Kidney capillary endothelial cell (primary cell): ENCODE measurements at places on chromosomes 11 and 22.

DNA sequence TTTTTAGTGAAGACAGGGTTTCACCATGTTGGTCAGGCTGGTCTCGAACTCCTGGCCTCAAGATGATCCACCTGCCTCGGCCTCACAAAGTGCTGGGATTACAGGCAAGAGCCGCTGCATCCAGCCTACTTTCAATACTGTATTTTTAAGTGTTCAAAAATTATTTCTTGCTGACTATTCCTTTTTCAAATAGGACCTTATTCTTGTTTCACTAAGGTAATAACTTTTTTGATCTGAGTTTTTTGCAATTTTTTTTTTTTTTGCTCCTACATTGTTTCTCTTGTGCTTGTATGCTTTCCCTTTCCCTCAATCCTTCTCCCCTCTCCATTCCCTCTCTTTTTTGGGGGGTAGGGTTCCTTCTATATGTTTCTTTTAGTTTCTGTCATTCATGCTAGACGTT lies 73.1 kb downstream of the FAM168A start:
- no peak for DNase-seq

DNA sequence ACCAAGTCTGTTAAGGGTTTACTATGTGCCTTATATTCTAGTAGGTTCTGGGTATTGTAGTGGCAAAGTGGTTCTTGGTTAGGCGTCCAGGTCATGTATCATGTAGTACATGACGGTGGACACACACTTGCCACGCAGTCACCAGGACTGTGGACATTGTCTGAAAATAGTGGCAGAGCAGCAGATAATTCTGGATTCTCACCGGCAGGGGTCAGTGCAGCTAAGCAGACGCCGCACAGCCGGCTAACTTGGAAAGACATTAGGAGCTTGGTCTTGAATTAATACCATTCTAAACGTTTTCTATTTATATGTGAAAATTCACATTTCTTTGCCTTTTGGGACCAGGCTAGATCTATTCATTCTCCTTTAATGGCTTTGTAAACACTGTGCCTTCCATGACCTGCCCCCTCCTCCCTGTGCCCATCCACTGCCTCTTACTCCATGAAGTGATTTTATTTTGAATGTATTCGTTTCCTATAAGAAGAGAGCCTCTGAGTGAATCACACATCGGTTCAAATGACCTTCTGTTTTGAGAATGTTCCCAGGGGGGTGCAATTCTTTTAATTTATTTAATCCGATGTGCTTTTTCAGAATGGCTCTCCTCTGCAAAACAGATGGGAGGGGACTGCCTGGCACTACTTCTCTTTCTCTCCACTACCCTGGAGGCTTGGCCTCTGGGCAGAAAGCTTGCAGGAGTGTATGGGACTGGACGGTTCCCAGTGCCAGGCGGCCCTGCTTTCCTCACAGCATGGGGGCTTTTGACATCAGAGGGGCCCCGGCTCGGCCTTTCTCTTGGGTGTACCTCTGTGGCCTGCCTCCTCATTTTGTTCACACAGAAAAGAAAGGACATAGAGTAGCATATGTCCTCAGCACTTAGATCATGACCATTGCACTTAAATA lies 378.0 kb downstream of the NTM start:
- DNase-seq: peak; percentile 85

- peak; percentile 33 for DNase-seq
Measured at GRCh38 chr11:31487848-31488247, 21.6 kb downstream of the IMMP1L start.

- no peak for DNase-seq
Measured at GRCh38 chr11:72343006-72343756, 91.2 kb downstream of the CLPB start.

DNA sequence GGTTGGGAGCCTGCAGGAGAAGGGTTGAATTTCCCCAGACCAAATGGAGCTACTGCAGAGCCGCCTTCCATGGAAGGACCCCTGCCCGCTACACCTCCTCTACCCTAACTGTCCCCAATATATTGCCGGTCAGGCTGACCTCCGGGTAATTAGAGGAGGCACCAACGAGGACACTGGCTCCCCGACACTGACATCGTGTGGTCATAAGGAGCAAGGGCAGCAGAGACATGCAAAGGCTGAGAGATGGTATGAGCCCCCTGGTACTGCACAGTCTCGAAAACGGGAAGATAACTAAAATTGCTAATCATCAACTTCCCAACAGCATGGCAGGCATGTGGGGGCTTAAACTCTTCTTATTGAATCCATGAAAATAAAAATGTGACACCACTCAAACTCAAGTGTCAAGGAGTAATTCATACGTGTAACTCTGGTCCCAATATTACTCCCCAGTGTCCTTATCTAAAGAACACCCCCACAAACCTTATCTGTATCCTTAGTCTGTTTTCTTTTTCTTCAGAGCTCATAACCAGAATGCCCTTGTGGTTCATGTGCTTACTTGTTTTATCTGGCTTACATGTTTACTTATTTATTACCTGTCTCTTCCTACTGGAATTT lies 4.4 kb downstream of the CAVIN3 start:
- peak; percentile 67 for DNase-seq

DNA sequence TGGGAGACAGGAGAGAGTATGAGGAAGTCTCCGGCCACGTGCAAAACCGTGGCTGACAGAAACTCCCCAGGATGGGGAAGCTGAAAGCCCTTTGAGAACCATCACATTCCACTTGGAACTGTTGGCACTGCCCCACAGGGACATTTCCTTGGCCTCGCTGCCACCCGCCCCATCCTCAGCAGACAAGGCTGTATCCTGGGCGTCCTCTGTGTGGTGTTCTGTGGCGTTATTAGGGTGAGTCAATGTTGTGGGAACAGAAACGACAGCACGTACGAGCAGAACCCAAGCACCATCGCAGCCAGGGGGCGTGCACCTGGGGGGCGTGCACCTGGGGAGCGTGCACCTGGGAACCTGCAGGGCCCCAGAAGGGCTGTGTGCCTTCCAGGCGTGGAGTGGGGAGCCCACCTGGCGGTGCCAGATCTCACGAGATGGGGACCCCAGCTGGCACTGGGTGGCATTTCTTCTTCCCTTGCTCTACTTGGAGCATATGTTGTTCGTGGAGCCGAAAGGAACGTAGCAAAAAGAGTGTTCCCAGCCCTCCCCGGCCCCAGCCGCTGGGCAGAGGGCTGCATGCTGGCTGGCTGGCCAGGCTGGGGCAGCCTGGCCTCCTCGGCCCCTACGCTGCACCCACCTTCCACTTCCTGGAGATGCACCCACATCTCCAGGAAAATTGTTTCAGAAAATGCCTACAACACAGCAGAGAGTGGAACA lies 35.4 kb downstream of the NFAM1 start:
- DNase-seq: no peak

DNA sequence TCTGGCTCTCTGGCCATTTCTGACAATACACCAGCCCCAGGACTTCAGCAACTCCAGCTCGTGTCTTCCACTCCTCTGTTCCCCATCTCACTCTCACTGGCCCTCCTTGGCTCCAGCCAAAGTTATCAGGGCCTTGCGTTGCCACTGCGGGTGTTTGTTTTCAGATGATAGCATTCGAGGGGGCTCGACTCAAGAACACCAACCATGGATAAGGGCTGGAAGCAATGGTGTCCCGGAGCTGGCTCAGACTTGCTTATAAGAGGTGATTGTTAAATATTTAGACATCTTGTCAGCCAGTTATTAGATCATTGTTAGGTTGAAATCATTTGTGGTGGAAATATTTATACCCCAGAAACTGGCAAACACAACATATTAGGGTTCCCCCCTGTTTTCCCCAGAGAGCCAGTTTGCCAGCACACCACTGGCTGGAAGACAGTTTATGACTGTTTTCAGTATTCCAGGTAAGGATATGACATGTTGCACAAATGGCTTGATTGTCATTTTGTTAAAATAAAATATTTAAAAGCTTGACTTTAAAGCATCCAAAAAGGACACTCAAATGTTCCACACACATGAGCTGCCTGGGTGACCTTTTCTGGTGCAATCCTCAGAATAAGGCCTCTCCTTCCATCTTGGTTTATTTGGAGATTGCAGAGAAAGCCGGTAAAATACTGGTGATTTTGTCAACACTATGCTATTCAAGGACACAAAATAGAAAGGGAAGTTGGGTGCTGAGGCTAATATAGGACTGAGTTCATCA lies 98.3 kb downstream of the FBXO7 start:
- DNase-seq: no peak

DNA sequence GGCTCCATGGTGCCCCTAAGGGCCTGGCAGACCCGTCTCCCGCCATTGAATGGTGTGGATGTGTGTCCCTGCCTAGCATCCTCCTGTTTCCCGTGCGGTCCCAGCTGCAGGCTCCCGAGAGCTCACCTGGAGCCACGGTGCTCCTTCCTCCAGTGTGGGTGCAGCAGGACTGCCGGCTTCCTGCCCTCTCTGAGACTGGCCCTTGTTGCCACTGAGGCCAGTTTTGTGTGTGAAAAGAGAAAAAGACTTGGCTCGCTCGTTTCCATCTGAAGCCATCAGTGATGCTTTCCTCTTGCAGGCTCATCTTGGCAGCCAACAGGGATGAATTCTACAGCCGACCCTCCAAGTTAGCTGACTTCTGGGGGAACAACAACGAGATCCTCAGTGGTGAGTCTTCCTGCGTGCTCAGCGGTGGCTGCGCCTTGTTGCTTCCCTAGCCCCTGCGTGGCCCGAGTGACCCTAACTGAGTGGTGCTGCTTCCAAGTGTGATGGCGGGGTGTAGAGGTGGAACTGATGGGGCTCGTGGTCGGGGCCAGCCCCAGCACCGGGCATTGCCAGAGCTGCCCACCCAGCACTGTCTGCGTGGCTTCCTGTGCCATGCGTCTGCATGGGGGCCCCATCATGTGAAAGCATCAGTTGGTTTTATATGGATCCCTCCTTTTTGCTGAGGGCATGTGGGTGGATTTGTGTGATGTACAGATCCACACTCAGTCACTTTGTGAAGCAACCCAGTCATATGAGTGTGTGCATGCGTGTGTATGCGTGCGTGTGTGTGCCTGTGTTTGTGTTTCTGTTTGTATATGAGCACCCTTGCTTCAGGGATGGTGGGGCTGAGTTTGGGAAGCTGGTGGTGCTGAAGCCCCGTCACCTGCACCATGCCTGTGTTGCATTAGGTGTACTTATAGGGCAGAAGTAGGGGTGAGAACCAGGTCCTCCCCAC lies 22.4 kb downstream of the TANGO2 start:
- DNase-seq: no peak

DNA sequence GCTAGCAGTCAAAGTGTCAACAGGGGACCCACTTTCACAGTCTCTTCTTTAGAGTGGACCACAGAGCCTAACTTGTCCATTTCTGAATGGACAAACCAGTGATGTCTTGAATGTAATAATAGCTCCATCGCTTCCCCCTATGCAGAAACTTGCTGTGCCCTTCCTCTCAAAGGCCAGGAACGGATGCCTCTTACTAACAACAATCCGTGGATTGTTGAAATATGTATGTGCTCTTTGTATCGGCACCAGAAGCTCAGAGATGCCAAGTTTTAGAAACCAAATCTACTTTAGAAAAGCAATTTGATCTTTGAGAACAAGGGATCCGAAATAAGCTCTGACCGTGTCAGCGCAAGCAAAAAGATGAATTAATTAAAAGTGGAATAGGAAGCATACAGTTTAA lies 259.5 kb upstream of the POU2AF2 start:
- no peak for DNase-seq

GRCh38 chr22:20457506-20458240 lies 20.0 kb upstream of the SCARF2 start:
- DNase-seq: no peak

DNA sequence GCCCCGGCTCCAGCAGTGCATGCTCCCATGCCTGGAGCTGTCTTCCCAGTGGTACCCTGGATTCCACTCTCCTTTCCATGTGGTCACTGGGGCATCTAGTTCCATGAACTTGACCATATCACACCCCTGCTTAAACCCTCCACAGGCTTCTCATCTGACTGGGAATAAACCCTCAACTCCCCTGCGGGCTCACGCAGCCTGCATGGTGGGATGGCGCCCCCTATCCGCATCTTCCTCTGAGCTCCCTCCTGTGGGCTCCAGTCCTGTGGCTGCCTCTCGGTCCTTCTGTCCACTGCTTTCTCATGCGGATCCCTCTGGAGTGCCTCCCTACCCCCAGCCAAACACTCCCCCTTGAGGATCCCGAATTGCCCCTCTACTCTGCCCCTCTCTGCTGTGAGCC lies 41.4 kb upstream of the TTLL12 start:
- DNase-seq: peak; percentile 44

GRCh38 chr11:120714438-120714837 lies 202.9 kb downstream of the GRIK4 start:
- DNase-seq: peak; percentile 53

DNA sequence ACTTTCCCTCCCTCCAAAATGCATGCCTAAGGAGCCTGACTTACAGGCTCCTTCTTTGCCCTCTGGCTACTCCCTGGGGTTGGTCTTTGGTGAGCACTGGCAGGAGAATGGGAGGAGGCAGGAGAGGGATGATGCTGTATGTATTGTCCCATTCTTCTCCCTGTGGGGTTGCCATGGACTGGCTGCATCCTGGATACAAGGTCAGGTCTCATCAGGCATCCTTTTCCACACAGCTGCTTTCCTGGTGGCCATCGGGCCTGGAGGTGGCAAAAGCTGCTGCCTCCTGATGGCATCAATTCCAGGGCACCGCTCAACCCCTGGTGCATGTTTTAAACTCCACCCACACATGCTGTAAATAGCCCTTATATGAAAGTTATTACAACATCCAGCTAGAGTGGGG lies 257.2 kb downstream of the ETS1 start:
- DNase-seq: peak; percentile 85

- no peak for DNase-seq
Measured at GRCh38 chr22:50309601-50309991, 2.1 kb upstream of the PLXNB2 start.

- no peak for DNase-seq
Measured at GRCh38 chr11:101321222-101321621, 191.6 kb upstream of the PGR start.

DNA sequence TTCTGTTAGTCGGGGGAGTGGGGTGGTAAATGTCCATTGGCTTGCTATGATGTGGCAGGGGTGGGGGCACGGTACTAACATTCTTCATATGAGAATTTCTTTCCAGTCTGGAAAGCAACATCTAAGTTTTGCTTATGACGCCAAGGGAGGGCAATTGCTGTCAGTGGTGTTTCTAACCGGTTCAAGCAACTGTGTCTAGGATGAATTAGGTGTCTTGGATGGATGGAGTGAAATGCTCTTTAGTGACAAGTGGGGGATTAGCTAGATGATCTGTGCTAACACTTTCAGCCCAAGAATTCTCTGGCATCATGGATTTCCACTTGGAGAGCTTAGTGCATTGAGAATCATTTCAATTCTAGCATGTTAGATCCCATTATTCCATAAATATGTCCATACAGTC lies 262.6 kb upstream of the SORL1-AS1 start:
- DNase-seq: no peak
